H7 (cell line): ENCODE measurements at places on chromosomes 7 and 10.

DNA sequence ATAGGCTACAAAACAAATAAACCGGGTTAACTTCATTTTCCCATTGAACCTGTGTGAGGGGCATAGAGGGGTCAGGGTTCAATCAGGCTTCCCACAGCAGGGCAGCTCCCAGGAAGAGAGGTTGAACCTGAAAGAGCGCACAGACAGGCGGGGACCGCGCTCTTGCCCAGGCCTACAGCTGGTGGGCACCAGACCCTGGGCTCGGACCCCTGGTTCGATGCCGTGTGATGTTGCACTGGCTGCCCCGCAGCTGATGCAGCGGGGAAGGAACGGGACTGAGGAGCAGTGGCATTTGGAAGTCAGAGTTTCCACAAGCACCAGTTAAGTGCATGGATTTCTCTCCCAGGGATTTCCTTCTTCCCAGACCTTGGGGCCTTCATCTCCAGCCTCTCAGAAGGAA, 72.6 kb upstream of the INSIG1 start:
- DNase-seq = no peak

DNA sequence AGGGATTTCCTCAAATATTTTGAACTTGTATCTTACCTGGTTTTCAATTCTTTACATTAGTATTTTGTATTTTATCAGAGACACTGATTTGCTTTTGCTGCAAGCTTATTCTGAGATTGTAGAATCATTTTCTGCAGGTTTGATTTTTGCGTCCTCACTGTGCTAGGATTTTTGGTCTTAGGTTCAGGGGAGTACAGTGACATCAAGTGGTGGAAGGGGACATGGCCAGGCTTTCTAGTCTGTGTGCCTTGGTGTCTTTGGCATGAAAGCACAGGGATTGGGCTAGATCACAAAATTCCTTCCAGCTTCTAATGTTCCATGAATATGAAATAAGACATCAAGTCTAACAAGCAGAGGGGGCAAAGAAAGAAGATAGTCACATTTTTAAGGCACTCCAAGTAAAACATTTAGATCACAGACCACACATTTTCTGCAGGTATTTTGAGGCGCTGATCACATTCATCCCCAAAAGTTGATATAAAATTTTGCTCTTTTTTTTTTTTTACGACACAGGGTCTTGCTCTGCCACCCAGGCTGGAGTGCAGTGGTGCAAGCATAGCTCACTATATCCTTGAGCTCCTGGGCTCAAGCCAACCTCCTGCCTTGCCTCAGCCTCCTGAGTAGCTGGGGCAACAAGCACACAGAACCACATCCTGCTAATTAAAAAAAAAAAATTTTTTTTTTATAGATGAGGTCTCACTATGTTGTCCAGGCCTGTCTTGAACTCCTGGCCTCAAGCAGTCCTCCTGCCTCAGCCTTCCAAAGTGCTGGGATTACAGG, 124.4 kb downstream of the PON1 start:
- DNase-seq = peak; percentile 14

DNA sequence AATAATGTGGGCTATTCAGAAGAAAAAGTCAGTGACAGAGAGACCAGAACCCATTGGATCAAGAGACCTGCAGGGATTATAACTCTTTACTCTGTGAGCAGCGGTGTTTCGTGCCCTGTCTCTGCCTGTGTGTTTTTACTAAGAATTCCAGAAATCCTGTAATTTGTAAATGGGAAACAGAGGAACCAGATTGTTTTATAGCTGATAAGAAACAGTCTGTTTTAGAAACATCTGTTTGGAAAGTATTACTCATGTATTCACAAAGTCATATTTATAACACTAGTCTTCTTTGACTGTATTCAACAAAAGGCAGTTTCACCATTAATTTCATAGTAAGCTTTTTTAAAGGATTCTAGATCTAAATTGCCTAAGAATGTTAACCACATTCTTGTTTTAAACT, 30.0 kb upstream of the VDAC2 start:
- no peak for DNase-seq

GRCh38 chr7:107150375-107151073, 18.3 kb upstream of the HBP1 start:
- DNase-seq = no peak

DNA sequence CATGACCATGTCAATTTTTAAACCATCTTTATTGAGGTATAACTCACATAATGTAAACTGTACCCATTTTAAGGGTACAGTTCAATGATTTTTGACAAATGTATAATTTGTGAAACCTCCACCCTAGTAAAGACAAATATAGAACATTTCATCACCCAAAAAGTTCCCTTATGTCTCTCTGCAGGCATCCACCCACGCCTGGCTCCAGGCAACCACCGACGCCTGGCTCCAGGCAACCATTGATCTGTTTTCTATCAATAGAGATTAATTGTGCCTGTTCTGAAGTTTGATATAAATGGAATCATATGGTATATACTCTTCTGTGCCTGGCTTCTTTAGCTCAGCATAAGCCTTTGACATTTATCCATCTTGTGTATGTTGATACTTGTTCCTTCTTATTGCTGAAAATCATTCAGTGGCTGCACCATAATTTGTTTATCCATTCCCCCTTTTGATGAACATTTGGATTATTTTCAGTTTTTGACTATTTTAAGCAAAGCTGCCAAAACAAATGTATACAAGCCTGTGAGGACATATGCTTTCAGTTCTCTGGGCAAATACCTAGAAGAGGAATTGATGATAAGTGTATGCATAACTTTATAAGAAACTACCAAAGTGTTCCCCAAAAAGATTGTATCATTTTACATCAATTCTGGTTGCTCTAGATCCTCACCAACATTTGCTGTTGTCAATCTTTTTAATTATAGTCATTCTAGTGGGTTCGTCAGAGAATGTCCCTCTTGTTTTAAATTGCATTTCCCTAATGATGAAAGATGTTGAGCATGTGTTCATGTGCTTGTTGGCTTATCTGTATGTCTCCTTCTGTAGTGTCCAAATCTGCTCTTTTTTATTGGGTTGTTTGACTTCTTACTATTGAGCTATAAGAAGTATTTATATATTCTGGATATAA, 55.7 kb upstream of the HECTD2 start:
- DNase-seq = no peak

DNA sequence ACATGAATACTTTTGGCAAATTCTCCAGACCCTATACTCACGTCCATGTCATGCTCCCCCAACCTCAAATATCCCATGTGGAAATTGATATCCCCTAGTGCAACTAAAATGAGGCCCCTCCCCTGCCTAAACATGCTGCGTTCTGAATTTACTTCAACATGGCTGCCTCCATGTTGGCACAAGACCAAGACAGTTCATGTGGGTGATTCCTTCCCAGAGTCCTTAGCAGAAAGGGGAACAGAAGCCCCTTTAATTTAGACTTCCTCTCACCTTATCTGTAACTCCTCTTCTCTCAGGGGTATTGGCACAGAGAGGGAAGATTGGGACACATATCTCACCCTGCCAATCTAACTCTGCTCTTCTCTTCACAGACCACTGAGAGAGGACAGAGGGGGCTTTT, 24.5 kb upstream of the SLC26A3 start:
- DNase-seq = no peak

DNA sequence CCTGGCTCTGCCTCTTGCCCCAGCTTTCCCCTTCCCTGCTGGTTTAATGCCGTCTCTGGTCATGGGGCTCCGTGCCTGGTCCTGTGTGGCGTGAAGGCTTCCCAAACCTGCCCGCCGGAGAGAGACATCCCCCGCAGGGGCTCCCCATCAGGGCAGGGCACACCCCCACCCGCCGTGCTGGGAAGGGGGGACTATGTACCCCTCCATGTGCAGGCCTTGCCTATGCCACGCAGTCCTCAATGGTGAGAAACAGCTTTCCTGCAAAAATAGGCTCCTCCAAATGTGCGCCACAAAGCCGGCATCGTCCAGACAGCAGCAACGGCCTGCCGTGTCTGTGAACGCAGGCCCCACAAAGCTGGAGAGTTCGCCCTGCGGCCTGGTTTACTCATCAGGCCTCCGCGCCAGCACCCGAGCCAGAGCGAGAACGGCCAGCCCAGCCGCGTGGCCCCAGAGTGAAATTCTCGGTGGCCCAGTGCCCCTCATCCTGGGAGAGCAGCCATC, 313.4 kb downstream of the DNAJB6 start:
- peak; percentile 63 for DNase-seq

DNA sequence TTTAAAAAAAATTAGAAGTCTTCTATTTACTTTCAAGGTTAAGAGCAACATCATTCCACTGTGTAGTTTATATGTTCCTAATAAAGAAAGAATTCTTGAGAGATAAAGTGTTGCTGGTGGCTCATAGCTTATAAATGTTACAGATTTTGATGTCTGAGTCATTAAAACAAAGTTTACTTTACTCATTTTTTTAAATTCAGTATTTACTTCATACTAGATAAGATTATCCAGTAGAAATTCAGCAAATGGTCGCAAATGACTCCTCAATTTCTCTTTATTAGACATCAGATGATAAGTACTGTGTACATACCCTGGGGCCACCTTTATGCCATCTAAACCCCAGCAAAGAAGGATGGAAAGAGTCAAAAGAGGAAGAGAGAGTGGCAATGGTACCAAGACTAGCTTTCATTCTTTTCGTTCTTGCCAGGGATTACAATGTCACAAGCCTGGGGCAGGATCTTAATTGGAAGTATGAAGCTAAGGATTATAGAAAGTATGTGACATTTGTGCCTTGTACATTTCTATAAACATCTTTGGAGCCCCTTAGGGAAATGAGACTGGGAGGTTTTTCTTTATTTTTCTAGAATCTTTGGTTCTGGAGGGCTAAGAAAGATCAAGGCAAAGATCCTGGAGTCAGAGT, 206.1 kb downstream of the CHRM2 start:
- no peak for DNase-seq

GRCh38 chr7:100017875-100018274, 2.5 kb downstream of the ZKSCAN1 start:
- DNase-seq = no peak

GRCh38 chr7:131302876-131303707, 24.6 kb upstream of the MKLN1 start:
- peak; percentile 68 for DNase-seq

DNA sequence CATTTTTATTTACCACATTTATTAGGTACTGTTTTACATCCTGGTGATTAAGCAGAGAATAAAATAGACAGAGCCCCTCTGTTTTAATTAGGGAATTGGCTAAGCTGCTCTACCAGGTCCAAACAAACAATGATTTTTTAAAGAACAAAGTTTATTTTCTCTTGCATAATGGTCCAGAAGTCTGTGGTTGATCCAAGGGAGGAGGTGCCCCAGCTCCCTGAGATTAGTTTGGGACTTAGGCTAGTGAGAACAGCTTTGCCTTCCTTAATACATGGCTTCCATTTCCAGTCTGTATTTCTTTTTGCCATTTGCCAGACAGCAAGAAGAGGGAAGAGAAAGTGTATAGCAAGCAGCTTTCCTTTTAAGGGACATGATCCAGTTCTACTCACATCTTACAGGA, 2.9 kb upstream of the MIOS start:
- DNase-seq = no peak

- no peak for DNase-seq
Observed at GRCh38 chr10:97131666-97132065, 54.1 kb downstream of the SLIT1 start.

- no peak for DNase-seq
Observed at GRCh38 chr7:7476381-7476780, 59.3 kb downstream of the COL28A1 start.

DNA sequence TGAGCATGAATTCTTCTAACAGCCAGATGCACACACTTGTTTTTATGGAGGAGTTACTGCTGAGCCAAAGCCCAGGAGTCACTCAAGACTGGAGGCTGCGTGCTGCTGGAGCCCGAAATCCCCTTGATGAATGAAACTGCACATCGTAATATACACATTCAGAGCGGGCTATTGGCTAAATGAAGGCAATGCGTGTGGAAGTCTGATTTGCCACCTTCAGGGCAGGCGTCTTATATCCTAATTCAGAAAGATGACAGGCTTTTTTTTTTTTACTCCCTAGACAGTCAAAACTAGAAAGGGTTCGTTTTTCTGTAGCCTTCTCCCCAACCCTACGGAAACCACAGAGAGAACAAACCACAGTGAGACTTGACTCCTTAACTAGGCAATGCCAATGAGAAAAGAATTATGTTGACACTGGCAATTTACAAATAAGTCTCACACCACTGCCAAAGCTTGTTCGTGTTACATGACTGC, 227.2 kb upstream of the KLF14 start:
- DNase-seq = no peak

GRCh38 chr7:6379886-6380285, 67.9 kb downstream of the DAGLB start:
- no peak for DNase-seq

- peak; percentile 91 for DNase-seq
Observed at GRCh38 chr10:129768437-129769355, 195.4 kb downstream of the EBF3 start.

- peak; percentile 7 for DNase-seq
Observed at GRCh38 chr7:144834641-144835144, 1.2 kb downstream of the TPK1 start.

- no peak for DNase-seq
Observed at GRCh38 chr7:72924386-72924732, 536 bp upstream of the POM121 start.

DNA sequence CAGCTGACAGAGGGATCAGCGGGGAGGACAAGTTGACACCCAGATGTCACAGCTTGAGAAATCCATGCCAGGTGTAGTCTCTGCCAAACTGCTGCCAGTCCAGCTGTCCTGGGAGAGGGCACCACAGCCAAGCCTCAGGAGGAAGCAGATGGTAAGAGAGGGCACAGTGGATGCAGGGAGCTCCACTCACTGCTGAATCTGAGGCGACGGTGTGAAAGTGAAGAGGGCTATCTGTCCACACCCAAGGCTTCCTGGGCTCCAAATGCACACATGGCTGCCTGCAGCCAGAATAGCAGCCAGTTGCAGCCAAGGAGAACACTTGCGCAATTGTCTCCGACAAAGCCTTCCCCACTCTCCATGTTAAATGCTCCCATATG, 502.4 kb downstream of the GRID1 start:
- DNase-seq = no peak

GRCh38 chr7:8389593-8390261, 43.7 kb upstream of the NXPH1 start:
- peak; percentile 74 for DNase-seq

GRCh38 chr7:31443457-31443856, 70.4 kb upstream of the ITPRID1 start:
- DNase-seq = peak; percentile 42

DNA sequence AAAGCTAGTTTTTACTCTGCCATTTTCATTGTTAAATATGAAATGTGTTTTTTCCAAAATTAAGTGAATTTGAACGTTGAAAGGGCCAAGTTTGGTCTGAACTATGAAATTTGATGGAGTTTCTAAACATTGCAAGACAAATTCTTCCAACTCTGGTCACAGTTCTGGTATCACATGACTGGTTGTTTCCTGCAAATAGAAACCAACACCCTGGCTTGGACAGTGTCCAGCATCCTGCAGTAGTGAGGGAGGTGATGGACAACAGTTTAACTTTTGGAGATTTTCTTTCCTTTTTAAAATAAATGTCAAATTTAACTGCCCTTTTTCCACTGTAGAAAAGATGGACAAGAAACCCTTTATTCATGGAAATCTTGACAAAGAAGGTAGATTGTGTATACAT, 54.8 kb upstream of the AGBL3 start:
- no peak for DNase-seq
